ENCODE measurements at places on chromosomes 6 and 20.
A peak's percentile ranks its signal among the peaks of the same experiment; 100 is the strongest.

DNA sequence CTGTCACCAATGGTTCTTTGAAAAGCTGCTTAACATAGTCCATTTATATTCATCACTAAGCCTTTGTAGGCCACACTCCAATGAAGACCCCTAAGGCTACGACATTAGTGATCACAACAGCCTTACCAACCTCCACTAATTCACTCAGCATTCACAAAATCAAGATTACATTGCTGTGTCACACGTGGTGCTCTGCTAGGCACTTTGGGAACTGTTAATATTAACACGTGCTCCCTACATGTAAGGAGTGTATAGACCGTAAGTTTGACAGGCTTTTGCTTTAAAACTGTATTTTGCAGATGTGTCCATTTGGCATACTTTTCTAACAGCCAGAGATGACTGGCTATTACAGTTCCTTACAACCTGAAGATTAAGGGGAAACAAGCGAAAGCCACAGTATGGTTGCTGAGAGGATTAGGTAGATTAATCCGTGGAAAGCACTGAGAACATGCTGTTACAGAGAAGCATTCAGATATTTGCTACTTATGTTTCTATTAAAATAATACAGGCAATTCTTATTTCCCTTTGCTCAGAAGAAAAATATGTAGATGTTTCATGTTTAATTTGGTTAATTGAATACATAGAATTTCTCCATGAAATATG is 69.7 kb downstream of the SAMD3 start:
- DNase-seq = no peak

DNA sequence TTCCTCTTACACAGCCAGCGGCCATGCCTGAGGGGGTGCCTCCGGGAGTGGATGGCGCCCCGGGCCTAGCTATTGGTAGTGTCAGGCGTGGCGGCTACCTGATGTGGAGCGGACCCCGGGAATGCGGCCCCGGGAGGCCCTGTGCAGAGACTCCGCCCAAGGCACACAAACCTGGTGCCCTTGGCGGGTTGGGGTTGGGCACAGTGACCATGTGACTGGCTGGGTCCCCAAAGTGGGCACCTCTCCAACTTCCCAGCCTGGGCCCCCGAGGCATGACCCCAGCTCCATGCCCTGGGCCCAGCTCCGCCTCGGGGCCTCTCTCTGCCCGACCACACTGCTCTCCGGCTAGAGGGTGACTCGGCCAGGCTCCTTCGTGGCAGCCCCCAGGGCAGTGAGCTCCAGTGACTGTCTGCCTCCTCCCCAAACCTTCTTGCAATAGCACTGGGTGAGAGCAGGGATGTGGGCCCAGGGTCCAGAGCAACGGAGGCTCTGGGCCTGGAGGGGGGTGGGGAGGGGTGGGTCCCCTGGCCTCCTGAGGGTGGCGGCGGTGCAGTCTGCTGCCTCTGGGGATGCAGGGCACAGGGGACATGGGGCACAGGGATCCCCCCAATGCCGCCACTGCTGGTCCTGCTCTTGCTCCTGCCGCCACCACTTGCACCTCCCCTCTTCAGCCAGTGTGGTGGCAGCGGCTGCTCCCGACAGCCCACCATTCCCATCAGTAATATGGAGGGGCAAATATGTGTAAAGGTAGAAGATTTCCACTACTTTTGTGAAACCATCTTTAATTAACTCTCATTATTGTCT is 942.9 kb upstream of the EPHA7 start:
- DNase-seq = no peak

DNA sequence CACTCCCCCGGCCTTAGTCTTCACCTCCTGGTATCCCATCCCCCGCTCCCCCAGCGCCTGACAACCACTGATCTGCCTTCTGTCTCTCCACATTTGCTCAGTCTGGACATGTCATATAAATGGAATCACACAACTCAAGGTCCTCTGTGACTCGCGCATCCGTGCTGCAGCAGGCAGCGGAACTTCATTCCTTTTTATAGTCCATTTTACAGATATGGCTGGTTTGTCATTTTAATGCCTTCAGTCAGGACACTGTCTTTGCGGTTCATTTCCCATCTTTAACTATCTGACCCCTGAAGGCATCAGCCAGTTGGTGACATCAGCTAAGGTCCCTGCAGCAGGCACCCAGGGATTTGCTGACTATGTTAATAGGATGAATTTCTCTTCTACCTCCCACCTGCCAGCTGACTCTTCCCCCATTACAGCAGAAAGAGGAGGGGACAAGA is 125.7 kb downstream of the ZMYND8 start:
- no peak for DNase-seq

DNA sequence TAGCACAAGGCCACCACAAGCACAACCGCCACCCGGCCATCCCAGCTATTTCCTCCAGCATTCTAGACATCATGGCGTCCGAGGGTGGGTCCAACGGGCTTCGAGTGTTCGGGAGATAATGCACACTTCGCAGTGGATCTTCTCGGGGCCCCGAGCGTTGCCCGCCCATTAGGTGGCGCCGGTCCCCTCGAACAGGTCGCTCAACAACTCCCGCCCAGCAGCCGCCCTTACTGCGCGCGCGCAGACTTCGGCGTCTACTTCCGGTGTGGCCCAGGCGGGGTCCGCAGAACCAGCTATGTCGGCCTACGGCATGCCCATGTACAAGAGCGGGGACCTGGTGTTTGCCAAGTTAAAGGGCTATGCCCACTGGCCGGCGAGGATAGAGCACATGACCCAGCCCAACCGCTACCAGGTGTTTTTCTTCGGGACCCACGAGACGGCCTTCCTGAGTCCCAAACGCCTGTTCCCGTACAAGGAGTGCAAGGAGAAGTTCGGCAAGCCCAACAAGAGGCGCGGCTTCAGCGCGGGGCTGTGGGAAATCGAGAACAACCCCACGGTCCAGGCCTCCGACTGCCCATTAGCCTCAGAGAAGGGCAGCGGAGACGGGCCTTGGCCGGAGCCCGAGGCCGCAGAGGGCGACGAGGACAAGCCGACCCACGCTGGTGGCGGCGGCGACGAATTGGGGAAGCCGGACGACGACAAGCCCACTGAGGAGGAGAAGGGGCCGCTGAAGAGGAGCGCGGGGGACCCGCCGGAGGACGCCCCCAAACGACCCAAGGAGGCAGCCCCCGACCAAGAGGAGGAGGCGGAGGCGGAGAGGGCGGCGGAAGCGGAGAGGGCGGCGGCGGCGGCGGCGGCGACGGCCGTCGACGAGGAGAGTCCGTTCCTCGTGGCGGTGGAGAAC is at the start of gene HDGFL1:
Gene HDGFL1 (plus strand): TSS at position 286 of the 904 bp plus-strand sequence. CDS start 10 bp downstream, at position 296.
- no peak for DNase-seq

DNA sequence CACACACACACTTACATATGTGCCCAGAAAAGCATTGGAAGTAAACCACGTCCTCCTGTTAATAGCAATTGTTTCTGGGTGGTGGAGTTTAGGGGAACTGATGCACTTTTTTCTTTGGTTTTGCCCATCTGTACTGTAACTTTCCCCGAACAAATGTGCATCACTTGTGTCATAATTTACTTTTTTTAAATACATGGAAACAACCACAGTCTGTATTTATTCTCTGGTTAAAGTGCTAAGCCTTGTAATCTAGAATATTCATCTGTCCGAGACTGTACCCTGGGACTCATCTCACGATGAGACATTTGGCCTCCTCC is 61.5 kb upstream of the CD93 start:
- no peak for DNase-seq

DNA sequence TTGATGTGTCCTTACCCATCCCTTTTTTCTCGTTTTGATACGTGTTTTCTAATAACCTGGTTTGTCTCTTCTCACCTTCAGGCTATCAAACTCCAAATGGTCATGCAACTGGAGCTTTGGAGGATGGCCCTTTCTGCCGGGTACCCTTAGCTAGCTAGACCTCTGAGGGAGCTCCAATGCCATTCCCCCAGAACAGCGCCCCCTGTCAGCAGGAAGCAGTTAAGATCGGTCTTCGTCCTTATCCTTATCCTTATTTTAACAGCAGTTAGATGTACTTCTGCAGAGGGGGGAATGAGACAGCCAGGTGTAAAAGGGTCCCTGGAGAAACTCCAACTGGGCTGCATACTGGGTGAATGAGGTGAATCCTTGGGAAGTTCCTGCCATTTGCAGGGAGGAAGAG is 37.2 kb downstream of the SEL1L2 start:
- no peak for DNase-seq

GRCh38 chr6:95846652-95847051 is 169.1 kb upstream of the FUT9 start:
- no peak for DNase-seq

DNA sequence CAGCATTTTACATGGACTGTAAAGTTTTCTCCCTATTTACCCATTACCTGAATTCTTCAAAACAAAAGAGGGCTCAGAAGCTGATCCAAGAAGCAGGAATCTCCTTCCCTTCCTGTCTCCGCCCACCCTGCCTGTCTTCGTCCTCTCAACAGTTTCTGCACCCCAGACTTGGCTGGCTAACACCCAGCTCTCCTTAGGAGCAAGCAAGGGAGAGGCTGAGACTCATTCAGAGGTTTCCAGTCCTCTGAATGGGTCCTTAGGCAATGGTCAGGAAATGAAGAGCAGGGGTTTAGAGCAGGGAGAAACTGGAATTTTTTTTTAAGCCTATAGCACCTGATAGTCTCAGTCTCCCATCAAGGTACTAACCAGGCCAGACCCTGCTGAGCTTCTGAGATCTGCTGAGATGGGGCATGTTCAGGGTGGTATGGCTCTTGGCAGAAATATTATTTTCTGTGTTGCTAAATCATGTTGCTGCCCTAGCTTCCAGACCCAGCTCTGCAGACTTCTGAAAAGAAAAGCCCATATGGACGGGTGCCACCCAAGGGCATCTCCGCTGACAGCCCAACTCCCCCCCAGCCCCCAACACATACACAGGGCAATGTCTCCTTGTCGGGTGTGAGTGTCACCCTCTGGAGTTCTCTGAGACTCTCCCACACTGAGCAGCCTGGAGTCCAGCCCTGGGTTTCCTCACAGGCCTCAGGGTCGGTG is 74.6 kb upstream of the CD93 start:
- peak; percentile 31 for DNase-seq

GRCh38 chr6:84926189-84927155 is 162.1 kb upstream of the TBX18 start:
- no peak for DNase-seq

DNA sequence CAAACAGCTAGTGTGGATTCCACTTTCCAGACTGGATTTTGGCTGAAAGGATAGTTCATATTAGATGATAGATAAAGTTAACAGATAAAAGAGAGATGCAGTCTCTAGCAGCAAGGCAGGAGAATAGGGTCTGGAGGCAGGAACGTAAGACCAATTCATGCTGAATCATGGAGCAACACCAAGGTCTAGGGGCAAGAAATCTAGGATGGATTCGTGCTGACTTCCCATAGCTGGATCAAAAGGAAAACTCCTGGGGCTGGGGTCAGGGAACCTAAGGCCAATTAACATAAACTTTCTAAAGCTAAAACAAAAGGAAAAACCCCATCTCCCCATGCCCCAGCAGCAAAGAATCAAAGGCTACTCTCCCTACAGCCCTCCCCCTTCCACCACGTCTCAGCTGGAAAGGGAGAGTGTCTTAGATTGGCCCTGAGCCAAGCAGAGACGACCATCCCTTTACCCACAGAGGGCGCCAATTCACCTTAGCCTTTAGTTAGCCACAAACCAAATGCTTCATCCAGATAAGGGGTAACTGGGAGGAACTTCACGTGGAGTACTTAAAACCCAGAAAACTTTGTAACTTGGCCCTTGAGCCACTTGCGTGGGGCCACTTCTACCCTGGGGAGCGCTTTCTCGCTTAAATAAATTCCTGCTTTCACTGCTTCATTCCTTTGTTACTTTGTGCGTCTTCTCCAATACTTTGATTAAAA is 7.6 kb downstream of the TREM1 start:
- DNase-seq = peak; percentile 75

GRCh38 chr6:166344240-166344639 is 1.9 kb upstream of the SFT2D1 start:
- DNase-seq = no peak

DNA sequence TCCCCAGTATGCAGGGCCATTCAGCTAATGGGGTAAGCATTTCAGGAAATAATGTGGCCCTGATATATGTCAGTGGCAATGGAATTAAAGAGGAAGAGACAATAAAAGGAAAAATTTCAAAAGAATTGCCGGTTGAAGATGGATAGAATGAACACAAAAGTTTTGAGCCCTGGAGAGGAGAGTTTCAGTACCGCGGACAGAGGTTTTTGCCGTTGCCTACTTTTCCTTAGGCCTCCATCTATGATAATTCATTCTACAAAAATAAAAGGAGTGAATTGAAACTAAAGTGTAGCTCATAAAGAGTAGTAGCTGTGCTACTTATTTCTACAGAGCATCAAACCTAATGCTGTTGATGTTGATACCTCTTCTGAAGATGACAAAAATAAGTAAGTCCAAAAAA is 140.7 kb downstream of the RNASET2 start:
- DNase-seq = no peak

- DNase-seq = no peak
Measured at GRCh38 chr6:115612216-115612615, 448.5 kb downstream of the FRK start.

DNA sequence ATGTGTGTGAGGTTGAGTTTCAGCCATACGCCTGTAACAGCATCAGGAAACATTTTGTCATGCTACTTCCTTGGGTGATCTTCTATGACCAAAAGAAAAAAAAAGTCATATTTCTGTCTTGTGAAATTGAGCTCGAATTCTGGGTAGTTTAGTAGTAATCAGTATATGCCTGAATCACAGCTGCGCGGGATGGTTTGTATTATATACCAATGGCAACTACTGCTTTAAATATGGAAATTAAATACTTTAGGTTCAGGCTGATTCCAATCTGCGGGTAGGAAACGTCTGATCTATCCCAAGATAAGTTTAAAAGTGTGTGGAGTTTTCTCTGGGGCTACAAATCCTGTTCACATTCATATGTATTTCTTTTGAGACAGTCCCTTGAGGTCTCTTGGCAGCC is 115.6 kb upstream of the FERMT1 start:
- DNase-seq = no peak

GRCh38 chr20:49352751-49353150 is 74.9 kb upstream of the ZNFX1 start:
- DNase-seq = no peak

DNA sequence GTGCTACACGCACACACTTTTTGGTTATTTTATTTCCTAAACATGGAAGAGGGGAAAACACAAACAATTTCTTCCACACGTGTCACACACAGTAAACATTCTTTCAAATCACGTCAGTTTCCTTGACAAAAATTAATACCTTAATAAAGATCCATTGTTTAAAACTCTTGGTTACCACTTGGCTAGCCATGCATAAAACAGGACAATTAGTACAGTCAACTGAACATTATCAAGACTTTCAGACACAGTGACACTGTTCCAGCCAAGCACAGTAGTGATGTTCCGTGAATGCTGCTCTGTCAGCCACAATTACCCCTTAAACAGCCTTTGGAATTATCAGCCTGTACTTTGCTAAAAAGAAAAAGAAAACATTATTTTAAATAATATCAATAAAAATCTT is 50.8 kb downstream of the GMDS start:
- no peak for DNase-seq

Data from activated CD8-positive, alpha-beta memory T cell treated with anti-CD3 and anti-CD28 coated beads, Interleukin-2, amount 10 ng/mL, durations not matched to agents 7 days and 5 days (primary cell).